ENCODE measurements at places on chromosomes 12 and 14. TPM values are rescaled to one million over a fixed set of nuclear protein-coding genes. Genes with fewer than 3 reads are reported as not detected.

Gene TCL1B
- not detected for total RNA-seq

Gene FITM1
- total RNA-seq, result 1.9 TPM

Gene GUCY2C
- total RNA-seq, result 1.2 TPM

Gene FAM186B
- total RNA-seq, result 0.24 TPM

Gene LRRC10
- total RNA-seq, result not detected

Gene KRT3
- not detected for total RNA-seq

Gene GLIPR1L2
- 0.29 TPM for total RNA-seq

Gene GLIPR1
- 0.22 TPM for total RNA-seq

Gene GZMB
- not detected for total RNA-seq

Gene SPIC
- not detected for total RNA-seq

Gene TMEM121
- 4.5 TPM for total RNA-seq

Gene KCNA5
- 0.72 TPM for total RNA-seq

Gene KRT83
- total RNA-seq, result not detected

Gene PPP1R36
- 0.79 TPM for total RNA-seq

Gene CCDC177
- 0.22 TPM for total RNA-seq

Gene RAB15
- 27.6 TPM for total RNA-seq

Gene PRH1
- total RNA-seq, result 40.0 TPM

Gene SRRM4
- total RNA-seq, result 2.4 TPM

Data from progenitor cell of endocrine pancreas (in vitro differentiated cells).